ENCODE measurements at places on chromosomes 13 and 19. TPM values are rescaled to one million over a fixed set of nuclear protein-coding genes. Genes with fewer than 3 reads are reported as not detected.

Gene COX7A1
- not detected for total RNA-seq

Gene RB1
- total RNA-seq = 26.9 TPM

Gene C2CD4C
- 0.11 TPM for total RNA-seq

Gene KLK15
- total RNA-seq = not detected

Gene FCAR
- total RNA-seq = not detected

Gene GZMM
- 22.5 TPM for total RNA-seq

Gene LRRC8E
- total RNA-seq = not detected

Gene MADCAM1
- not detected for total RNA-seq

Gene GJB6
- 2.7 TPM for total RNA-seq

Gene BRME1
- 5.5 TPM for total RNA-seq

Gene NCR1
- not detected for total RNA-seq

Gene CERS1
- 0.11 TPM for total RNA-seq

Gene NECTIN2
- total RNA-seq = 0.80 TPM

Gene F10
- not detected for total RNA-seq

Gene SLC5A5
- total RNA-seq = 1.3 TPM

Gene ANGPTL8
- total RNA-seq = not detected

Gene C1QTNF9B
- total RNA-seq = not detected

Gene RNF17
- total RNA-seq = 0.47 TPM

Gene HNRNPL
- 722 TPM for total RNA-seq

Gene ZNF829
- 7.1 TPM for total RNA-seq

Gene NLRP5
- not detected for total RNA-seq

Gene RASAL3
- 97.7 TPM for total RNA-seq

Gene CBLC
- not detected for total RNA-seq

Gene PRTN3
- not detected for total RNA-seq
